Naive thymus-derived CD4-positive, alpha-beta T cell (primary cell): ENCODE measurements at places on chromosomes 12 and 14. TPM values are rescaled to one million over a fixed set of nuclear protein-coding genes. Genes with fewer than 3 reads are reported as not detected.

The CD4 gene
- polyA plus RNA-seq: 576 TPM

The RDH12 gene
- 0.10 TPM for polyA plus RNA-seq

The CCDC184 gene
- not detected for polyA plus RNA-seq

The TAS2R19 gene
- 0.24 TPM for polyA plus RNA-seq
